ENCODE measurements at places on chromosomes 1 and 21.

GRCh38 chr1:156310962-156311361 lies 11.9 kb upstream of the VHLL start:
- DNase-seq = no peak

- DNase-seq = no peak
These were observed 117.1 kb downstream of the ZZZ3 start for GRCh38 chr1:77565321-77565720.

- no peak for DNase-seq
These were observed 40.3 kb downstream of the TRIM33 start for GRCh38 chr1:114470681-114471080.

- DNase-seq = no peak
These were observed 59.1 kb upstream of the SIM2 start for GRCh38 chr21:36639769-36640168.

DNA sequence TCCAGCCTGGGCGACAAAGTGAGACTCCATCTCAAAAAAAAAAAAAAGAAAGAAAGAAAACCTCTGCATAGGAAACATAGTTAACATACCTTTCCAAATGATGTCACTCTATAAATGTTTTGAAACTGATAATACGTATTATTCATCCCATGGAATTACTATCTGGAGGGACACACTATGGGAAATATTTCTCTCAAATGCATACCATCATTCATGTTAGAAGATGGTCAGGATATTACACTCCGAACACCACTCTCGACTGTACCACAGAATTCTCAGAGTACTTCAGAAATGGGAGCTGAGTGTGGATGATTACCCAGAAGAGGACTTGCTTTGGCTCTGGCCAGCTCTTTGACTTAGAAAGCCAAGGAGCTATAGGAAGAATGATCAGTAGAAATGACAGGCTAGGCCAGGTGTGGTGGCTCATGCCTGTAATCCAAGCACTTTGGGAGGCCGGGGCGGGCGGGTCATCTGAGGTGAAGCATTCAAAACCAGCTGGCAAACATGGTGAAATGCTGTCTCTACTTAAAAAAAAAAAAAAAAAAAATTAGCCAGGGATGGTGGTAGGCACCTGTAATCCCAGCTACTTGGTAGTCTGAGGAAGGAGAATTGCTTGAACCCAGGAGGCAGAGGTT lies 5.2 kb upstream of the LIN28A start:
- no peak for DNase-seq

DNA sequence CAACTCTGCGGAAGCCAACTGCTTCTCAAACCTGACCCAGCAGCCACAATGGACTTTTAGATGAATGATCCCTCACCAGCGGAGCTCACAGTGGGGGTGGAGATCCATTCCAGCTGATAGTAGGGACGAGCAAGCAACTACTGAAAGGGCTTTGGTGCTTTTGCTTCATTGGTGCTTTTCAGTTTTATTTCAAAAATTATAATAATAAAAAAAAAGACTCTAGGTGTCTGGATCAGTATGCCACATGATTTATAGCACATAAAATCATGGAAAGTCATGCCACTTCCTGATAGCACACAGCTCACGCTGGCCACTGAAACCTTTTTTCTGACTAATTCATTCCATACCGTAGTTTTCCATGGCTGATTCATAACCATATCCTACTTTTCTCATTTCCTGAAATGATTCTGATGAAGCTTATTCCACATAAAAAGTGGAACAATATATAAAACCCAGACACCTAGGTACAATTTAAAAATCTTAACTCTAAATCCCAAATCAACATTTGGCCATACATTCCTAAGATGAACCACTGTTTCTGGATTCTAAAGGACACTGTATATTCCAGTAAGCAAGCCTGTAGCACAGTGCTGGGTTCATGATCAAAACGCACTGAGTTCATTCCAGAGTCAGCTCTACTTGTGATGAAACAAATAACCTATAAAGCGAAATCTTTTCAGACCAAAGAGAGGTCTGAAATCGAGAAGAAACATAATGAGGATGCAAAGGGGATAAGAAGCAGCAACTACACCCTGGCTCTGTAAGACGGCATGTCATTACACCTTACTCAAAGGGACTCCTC lies 41.3 kb upstream of the KCNE1 start:
- DNase-seq = no peak

DNA sequence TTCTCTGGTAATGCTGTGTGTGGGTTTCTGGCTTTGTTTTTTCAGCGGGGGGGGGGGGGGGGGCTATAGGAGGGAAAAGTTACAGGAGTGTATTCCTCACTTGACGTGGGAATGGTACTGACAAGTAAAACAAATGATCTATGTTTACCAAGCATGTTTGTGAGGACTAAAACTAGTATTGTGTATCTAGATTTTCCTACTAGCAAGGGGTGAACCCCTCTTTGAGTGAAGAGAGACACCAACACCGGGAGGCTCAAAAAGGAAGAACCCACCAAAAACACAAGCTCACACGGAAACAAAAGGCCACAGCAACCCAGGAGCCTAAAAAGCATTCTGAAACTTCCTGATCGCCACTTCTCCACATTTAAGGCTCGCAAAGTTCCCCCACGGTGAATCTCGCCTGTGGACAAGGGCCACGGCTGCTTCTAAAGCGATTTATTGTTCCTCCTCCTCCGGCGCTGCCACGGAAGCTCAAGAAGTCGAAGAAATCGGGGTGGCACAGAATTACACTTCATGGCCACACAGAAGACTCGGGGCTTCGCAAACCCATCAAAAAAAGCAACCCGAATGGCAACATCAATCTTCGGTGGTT lies 703 bp downstream of the PUM1 start:
- no peak for DNase-seq

- no peak for DNase-seq
These were observed 59.1 kb downstream of the SPSB1 start for GRCh38 chr1:9351654-9352271.

DNA sequence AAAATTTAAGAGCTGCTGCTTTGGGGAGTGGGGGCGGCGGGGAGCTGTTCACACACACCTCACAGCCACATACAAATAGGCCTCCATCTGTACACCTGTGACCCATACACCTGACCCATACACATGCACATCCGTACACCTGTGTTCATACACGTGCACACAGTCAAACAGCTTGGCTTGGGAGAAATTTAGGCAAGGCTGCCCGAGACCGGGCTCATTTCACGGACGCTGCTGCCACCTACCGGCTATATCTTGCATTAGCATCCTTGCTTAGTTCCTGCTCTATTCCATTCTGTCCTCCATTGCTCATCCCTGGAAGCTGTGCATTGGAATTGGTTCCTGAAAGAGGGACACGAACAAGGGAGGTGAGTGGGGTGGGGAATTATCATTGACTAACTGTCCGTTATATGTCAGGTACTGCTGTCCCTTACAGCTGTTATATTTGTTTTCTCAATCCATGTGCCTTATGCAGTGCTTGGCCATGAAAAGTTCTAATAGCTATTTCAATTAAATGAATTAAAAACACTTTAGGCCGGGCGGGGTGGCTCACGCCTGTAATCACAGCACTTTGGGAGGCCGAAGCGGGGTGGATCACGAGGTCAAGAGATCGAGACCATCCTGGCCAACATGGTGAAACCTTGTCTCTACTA lies 37.1 kb upstream of the EPB41 start:
- DNase-seq = peak; percentile 84

DNA sequence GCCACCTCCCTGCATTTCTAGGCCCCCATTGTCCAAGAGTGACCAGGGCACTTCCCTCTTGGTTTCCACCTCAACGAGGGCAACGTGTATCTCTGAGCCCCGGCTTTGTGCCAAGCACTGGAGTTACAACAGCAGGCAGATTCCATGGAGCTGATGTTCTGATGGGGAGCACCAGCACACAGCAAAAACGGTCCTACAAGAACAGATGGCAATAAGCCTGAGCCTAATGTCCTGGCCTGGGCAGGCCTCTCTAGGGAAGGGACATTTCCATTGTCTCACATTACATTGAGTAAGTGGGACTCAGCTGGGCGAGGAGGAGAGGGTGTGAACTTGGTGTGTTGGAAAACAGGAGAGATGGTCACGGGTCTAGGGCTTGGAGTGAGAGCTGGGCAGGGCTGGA lies 27.2 kb upstream of the NPPB start:
- DNase-seq = no peak

GRCh38 chr1:235902677-235903542 lies 36.2 kb upstream of the LYST start:
- no peak for DNase-seq

- DNase-seq = no peak
These were observed 26.4 kb upstream of the SYCP1 start for GRCh38 chr1:114828251-114828650.

GRCh38 chr1:41673378-41673777 lies 188.9 kb upstream of the EDN2 start:
- DNase-seq = no peak

- DNase-seq = no peak
These were observed 4.7 kb downstream of the MYSM1 start for GRCh38 chr1:58695206-58695605.

GRCh38 chr1:59947047-59947938 lies 20.7 kb upstream of the CYP2J2 start:
- DNase-seq = no peak

DNA sequence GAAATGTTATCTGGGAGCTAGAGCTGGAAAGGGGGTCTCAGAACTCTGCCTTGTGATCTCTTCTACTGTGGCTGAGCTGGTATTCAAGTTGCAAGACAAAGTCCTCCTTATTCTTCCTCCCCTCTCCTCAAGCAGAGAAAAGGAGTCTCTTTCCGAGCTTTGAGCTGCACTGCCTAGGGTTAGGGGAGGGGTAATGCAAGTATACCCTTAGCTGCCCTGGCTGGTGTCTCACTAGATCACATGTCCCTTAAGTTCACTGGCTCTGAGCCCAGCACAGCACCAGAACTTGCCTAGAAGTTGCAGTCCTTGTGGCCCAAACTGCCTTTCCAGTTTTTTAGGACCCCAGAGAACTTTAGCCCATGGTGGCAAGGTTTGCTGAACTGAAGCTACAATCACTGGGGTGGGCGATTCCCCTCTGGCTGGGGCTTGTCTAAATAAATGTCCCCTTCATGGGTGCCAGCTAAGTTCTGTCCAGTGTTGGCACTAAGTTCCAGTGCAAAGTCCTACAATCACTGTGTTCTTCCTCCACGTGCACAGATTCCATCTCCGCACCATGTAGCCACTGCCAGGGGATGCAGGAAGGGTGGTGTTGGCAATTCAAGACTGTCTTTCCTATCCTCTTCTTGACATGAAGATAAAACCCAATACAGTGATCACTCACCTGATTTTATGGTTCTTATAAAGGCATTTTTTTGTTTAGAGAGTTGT lies 22.7 kb upstream of the CHIA start:
- DNase-seq = no peak

DNA sequence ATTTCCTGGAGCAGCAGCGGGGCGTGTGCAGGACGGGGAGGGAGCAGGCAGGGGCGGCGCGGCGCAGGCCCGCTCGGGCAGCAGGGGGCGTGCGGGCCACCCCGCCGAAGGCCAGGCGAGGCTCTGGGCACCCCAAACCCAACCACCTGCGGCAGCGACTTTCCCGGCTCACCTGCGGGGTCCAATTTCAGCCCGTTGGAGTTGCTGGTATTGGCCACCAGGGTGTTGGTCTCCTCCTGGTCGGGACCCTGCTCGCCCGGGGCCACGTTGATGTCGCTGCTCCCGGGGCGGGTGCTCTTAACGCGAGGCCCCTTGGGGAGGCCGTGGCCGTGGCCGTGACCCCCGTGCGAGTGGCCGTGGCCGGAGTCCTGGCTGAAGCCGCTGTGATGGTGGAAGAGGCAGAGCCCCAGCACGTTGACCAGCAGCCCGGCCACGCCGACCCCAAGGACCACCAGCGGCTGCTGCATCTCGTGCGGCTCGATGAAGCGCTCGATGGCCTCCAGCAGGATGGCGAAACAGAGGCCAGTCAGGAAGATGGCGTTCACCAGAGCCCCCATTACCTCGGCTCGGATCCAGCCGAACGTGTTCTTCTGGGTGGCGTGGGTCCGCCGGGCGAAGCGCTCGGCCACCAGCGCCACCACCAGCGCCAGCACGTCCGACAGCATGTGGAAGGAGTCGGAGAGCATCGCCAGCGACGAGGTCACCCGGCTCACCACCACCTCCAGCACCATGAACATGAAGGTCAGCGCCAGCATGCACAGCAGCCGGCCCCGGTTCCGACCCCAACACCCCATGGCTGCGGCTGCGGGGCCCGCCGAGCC lies 932 bp downstream of the SLC30A1 start:
- DNase-seq = peak; percentile 82

GRCh38 chr1:175268720-175269119 lies 76.1 kb upstream of the KIAA0040 start:
- no peak for DNase-seq

GRCh38 chr21:32415451-32416398 lies 3.2 kb downstream of the EVA1C start:
- no peak for DNase-seq

GRCh38 chr1:28516518-28516956 lies 10.7 kb downstream of the RCC1 start:
- no peak for DNase-seq

DNA sequence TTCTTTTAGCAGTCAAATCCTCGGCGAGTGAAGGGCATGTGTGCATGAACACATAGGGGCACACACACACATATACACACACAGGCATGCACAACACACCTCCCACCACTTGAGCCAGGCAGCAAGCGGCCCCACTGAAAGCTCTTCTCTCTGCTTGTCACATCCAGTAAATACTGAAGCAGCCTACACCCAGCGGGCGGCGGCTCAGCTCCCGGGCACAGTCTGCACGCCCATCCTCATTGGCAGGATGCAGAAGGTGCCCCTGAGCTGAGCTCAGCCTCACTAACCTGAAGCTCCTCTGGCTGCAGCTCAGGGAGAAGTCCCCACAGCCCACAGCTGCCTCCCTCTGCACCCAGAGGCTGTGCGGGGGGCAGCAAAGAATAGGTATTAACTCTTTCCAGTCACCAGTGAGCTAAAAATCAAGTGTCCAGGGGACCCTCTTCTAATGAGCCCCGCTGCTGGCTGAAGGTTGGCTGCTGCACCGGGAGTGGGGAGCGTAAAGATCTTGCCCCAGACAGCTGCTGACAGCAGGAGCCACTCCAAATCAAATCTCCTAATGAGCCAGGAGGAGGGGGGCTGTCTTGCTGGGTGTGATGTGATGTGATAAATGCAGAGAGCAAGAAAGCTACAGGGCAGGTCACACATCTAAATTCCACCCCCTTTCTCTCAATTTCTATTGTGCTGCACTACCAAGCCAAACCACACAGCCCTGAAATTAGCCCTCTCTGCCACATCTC lies 12.5 kb downstream of the RGS8 start:
- no peak for DNase-seq

GRCh38 chr1:119747451-119747850 lies 21.3 kb downstream of the HMGCS2 start:
- no peak for DNase-seq

DNA sequence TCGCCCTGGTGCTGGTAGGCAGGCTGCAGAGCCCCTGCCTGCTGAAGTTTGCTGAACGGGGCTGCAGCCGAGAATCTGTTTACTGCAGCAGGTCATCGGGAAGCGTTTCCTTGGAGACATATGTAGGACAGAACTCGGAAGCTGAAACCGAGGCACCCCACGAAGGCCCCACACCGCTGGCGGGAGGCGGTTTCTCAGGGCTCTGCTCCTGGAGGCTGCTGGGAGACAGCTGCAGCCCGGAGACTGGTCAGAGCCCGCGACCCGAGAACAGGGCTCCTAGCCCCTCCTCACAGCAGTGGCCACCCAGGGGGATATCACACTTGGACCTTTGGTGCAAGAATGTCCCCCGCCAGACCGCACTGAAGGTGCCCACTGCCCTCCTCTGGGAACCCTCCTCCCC lies 12.7 kb upstream of the PLCH2 start:
- DNase-seq = no peak

GRCh38 chr1:67689267-67690017 lies 4.4 kb downstream of the GADD45A start:
- no peak for DNase-seq
